Jurkat, Clone E6-1 (cell line): ENCODE measurements at places on chromosomes 2 and 18.
A peak's percentile ranks its signal among the peaks of the same experiment; 100 is the strongest.

DNA sequence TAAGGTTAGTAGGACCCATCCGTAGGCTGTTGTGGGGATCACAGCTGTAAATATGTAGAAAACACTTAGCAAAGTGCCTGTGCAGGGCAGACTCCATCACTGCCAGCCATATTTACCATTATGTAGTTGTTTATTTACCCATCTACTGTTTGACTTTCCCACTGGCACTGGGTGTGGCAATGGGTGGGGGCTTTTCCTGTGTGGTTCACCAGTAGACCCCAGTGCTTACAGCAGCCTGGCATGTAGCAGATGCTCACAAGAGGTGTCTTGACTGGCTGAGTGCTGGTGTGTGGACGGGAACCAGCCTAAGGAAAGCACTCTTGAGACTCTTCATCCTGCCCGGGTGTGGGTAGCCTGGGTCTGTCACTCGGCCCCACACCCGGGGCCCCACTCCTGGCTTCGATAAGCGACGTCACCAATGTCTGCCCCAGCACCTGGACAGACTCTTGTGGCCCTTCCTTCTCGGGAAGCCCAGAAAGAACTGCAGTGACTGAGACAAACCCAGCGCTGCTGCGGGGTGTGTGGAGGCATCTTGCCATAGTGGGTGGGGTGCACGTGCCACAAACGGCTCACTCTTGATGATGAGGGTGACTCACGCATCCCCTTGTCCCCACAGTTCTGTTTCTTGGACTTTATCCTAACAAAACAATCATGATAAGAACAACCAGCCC is 78.3 kb downstream of the HDAC4 start:
- DNase-seq = peak; percentile 77

DNA sequence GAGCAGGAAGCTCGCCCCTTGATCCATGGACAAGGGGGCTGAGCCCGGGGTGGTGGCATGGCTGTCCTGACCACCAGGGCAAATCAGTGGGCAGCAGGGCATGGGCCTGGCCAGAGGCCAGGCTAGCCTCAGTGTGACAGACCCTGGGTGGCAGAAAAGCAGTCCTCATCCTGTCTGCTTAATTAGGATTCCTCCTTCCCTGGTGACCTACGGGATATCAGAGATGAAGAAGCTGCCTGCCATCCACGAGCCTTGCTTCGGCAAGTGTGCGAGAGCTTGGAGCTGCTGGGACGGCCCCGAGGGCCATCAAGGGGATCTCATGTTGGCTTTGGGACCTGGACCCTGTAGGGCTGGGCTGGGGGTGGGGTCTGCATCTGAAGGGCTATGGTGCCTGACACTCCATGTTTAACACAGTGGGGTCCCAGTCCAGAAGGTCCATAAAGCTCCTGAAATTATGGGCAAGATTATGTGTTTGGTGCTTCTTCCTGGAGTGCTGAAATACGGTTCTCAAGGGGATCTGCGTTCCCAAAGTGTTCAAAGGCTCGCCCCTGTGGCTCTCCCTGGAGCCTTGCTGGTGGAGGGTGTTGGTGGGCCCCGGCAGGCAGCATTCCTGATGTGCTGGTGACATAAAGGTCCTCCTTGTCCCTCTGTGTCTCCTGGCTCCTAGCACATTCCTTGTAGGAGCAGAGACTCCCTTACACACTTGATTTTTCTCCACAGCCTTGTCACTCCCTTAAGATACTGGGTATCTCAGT is 52.6 kb downstream of the KCNIP3 start:
- DNase-seq = no peak

DNA sequence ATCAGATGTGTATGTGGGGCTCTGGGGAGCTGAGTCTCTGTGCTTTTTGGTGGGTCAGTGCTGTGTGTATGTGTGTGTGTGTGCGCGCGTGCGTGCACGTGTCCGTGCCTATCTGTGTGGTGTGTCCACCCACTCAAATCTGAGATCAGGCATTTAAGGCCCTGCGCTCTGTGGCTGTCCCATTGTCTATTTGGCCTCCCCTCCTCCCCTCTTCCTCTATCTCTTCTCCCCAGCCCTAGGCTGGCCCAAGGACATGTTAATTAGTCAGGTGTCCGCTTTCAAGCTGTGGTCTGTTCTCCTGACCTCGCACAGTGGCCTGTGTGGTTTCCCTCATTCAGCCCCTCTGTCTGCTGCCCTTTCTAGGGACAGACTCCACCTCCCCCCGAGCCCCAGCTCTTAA is 136.4 kb downstream of the DYSF start:
- DNase-seq = no peak

- no peak for DNase-seq
Measured at GRCh38 chr18:11412811-11413210, 196.6 kb upstream of the SLC35G4 start.

GRCh38 chr18:58027341-58027740 is 16.7 kb upstream of the NEDD4L start:
- no peak for DNase-seq

GRCh38 chr18:7190547-7191156 is 40.2 kb upstream of the LRRC30 start:
- no peak for DNase-seq

- no peak for DNase-seq
Measured at GRCh38 chr2:137999273-137999672, 35.0 kb downstream of the HNMT start.

- DNase-seq = no peak
Measured at GRCh38 chr2:1674276-1674675, 70.0 kb downstream of the PXDN start.

DNA sequence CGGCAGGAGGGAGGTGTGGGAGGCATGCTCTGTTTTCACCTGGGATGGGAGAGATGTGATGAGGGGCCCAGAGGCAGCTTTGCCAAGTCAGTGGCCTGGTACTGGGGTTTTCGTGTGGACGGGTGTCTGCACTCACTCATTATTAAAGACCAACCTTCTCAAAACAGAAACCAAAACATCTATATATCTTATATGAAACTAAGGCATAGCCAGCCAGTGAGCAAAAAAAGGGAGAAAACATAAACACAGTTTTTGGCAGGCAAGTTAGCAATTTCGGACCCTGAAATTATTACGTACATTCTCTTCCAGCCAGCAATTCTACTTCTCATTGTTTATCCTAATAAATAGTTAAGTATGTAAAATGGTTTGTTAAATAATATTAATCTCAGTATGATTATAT is 181.1 kb upstream of the SMAD2 start:
- no peak for DNase-seq
